ENCODE measurements at places on chromosomes 11 and 22.

GRCh38 chr11:1258401-1259075 is 35.7 kb downstream of the MUC5B start:
- DNase-seq: no peak

- peak; percentile 73 for DNase-seq
These were observed 92.8 kb upstream of the APOA1 start for GRCh38 chr11:116930177-116930576.

DNA sequence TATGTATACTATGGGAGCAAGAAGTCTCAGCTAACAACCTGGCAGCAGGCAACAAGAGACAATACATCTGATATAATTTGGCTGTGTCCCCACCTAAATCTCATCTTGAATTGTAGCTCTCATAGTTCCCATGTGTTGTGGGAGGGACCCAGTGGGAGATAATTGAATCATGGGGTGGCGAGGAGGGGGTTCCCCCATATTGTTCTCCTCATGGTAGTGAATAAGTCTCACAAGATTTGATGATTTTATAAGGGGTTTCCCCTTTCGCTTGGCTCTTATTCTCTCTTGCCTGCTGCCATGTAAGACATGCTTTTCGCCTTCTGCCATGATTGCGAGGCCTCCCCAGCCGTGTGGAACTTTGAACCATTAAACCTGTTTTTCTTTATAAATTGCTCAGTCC is 6.2 kb downstream of the DNAJC24 start:
- no peak for DNase-seq

DNA sequence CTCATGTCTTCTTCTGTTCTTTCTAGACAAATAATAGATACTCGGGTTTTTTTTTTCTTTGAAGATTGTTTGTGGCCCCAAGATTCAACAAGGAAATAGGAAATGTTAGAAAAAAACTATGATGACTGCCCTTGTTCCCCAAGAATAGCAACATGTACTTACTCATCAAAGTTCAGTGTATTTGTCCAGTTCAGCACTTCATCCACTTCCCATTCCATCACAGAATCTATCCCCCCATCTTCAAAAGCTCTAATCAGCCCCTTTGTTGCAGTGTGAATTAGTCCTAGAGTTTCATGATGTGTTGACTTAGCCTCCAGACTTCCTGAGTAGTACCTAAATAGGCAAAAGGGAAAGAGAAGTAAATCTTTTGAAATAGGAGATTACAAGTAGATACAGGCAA is 74.3 kb downstream of the C11orf65 start:
- no peak for DNase-seq

- no peak for DNase-seq
These were observed 1004.5 kb upstream of the CCDC90B start for GRCh38 chr11:84290647-84291046.
